SJCRH30 (cell line): ENCODE measurements at places on chromosomes 4 and X. TPM values are rescaled to one million over a fixed set of nuclear protein-coding genes. Genes with fewer than 3 reads are reported as not detected.

DNA sequence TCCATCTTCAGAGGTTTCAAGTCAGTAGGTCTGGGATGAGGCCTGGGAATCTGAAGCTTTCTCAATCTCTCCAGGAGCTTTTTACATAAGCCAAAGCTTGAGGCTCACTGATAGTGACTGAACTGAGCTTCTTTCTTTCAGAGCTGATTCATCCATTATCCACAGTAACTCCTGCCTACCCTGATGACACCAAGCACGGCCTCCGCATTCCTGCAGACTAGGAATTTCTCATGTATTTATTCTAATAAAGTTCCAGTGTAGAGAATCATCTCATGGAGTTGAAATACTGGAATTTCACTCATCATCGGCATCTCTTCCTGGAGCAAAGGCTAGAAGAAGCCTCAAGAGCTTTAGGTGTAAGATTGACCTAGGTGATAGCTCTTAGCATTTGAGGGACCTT, 12.1 kb upstream of the DCTD start:
- DNase-seq, result no peak

- no peak for DNase-seq
Measured at GRCh38 chr4:138537731-138538490, 295.8 kb upstream of the SLC7A11 start.

GRCh38 chr4:124163401-124163800, 549.1 kb downstream of the ANKRD50 start:
- no peak for DNase-seq

Gene DYNLT3
- total RNA-seq, result not detected in 2 replicates

Gene C4orf50
- total RNA-seq, result not detected in 2 replicates
